ENCODE measurements at places on chromosomes 16 and 17.

DNA sequence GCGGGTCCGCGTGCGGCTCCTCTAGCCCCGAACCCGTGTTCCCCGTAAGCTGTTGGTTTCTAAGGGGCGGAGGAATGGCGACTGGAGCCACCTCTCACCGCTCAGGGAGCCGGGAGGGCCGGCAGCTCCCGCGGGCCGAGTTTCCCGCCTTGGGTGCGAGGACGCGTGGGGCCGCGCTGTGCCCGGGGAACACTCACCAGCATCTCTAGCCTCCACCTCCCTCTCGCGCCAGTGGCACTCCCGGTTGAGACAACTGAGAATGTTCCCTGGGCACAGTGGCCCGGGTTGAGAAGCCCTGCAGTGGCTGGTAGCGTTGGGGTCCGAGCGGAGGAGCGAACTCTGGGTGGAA lies 560 bp downstream of the TELO2 start:
- no peak for DNase-seq

GRCh38 chr17:46890638-46891037 lies 32.3 kb upstream of the GOSR2 start:
- DNase-seq: no peak

- DNase-seq: no peak
These were observed 31.4 kb upstream of the CDC42EP4 start for GRCh38 chr17:73343168-73343634.

GRCh38 chr17:29731589-29731929 lies 108.8 kb upstream of the CORO6 start:
- no peak for DNase-seq

- no peak for DNase-seq
These were observed 199.8 kb downstream of the CYLD start for GRCh38 chr16:50941681-50942080.

- DNase-seq: peak; percentile 28
These were observed 51.8 kb upstream of the JPH3 start for GRCh38 chr16:87550495-87550961.

DNA sequence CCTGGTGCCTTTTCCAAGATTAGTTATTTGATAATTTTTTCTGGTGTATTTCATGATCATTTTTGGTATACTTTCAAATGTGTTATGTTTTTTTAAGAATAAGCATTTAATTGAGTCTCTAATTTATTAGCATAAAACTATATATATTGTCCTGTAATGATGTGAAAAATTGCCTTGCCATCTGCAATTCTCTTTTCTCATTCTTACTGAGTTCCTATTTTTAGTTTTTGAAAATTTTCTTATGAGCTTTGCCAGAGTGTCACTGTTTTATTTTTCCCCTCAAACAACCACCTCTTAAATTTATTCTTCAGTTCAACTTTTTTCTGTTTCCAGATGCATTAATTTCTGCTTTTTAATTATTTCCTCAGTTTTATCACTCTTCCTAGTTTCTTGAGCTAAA lies 59.3 kb downstream of the PRKCB start:
- no peak for DNase-seq

GRCh38 chr16:89472711-89473075 lies 17.7 kb downstream of the ANKRD11 start:
- DNase-seq: no peak

DNA sequence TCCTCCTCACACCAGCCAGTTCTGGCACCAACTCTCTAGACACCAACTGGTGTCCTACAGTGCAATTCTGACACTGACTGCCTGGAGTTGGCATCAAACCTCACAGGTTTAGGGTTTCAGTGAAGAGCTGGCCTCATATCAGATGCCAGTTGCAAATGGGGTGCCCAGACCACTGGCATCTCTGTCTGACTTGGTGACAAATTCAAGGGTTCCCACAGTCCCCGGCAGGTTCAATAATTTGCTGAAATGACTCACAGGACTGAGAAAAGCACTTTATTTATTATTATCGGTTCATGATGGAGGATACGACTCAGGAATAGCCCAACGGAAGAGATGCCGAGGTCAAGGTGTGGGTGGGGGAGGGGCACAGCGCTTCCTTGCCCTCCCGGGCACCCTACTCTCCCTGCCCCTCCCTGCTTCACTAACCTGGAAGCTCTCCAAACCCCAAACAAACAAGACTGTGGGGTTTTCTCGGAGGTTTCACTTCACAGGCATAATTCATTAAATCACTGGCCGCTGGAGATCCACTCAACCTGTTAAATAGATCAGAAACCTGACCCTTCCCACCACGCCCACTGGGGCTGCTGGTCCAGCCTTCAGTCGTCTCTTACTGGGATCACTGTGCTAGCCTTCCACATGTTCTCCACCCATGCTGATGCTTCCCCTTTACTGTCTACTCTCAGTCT lies 1.7 kb upstream of the NLRP1 start:
- no peak for DNase-seq

GRCh38 chr16:75957870-75958269 lies 231.6 kb upstream of the CPHXL start:
- DNase-seq: no peak

- DNase-seq: no peak
These were observed 538 bp upstream of the RAPGEFL1 start for GRCh38 chr17:40176754-40177110.

- DNase-seq: no peak
These were observed 175.6 kb downstream of the RBFOX3 start for GRCh38 chr17:79435296-79435695.

GRCh38 chr17:19857640-19858039 lies 10.1 kb downstream of the ULK2 start:
- DNase-seq: no peak

DNA sequence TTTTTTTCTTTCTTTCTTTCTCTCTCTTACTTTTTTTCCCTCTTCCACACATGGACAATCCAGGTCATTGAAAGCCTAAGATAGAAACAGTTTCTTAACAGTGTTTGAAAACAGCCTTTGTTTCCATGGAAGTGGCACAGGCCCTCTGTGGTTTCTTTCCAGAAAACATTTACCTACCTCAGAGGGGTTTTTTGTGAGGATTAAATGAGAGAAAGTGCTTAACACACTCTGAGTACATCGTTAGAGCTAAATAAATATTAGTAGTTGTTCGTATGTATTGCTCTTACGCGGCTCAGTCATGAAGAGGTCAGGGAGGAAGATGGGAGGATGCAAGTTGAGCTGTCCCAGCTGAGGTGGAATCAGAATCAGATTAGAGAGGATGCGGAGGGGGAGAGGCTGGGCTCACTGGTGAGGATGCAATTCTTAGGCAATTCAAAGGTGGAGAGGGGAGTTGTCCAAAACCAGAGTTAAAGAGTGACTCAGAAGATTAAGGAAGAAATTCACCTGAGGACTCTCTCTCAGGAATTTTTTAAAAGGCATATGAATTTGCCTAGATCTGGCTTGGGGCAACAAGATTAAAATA lies 345.4 kb downstream of the PMP22 start:
- no peak for DNase-seq

GRCh38 chr17:64984181-64984580 lies 64.9 kb upstream of the LRRC37A3 start:
- DNase-seq: no peak

- no peak for DNase-seq
These were observed 31.9 kb upstream of the CRHR1 start for GRCh38 chr17:45752246-45752645.

- no peak for DNase-seq
These were observed 74.5 kb upstream of the RCVRN start for GRCh38 chr17:9979463-9979995.

- DNase-seq: no peak
These were observed 46.4 kb downstream of the SLC47A1 start for GRCh38 chr17:19579867-19580565.

GRCh38 chr16:9256196-9256595 lies 164.8 kb downstream of the HAPSTR1 start:
- DNase-seq: no peak

- no peak for DNase-seq
These were observed 21.8 kb downstream of the ABCC3 start for GRCh38 chr17:50656509-50656908.

- no peak for DNase-seq
These were observed 46.4 kb downstream of the TNFRSF13B start for GRCh38 chr17:16925461-16926060.

DNA sequence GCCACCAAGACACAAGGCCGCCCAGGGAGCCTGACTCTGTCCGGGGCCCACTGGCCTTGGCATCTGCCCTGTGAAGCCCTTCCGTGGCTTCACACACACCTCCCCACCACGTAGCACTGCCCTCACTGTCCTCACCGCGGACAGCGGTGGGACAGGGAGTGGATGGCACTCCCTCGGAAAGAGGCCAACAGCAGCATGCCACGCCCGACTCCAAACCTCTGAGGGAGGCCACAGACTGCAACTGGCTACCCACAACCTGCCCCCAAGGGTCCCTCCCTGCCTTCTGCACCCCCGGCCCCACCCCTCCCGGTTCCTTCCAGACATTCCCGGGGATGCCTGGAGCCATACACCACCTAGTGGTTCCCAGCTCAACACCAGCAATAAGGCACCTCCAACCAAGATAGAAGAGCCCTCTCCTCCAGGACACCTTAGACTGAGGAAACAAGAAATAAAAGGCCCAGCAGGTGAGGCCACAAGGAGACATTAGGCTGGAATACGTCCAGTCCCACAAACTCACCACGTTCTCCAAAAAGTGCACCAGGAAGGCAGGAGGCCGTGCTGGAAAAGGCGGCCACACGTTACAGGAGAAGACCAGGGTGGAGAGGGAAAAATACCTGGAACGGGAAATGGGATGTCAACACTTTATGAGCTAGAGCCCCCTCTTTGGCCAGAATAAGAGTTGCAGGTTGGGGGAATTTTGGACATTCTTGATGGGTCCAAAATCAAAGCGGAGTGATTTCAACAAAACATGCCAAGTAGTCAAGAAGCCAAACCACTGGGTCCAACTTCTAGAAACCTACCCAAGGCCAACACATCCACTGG lies 310.0 kb downstream of the SOX9 start:
- DNase-seq: no peak

GRCh38 chr16:54442864-54443263 lies 156.3 kb upstream of the IRX3 start:
- DNase-seq: no peak

- no peak for DNase-seq
These were observed 42.0 kb downstream of the PSMD12 start for GRCh38 chr17:67324330-67324729.

DNA sequence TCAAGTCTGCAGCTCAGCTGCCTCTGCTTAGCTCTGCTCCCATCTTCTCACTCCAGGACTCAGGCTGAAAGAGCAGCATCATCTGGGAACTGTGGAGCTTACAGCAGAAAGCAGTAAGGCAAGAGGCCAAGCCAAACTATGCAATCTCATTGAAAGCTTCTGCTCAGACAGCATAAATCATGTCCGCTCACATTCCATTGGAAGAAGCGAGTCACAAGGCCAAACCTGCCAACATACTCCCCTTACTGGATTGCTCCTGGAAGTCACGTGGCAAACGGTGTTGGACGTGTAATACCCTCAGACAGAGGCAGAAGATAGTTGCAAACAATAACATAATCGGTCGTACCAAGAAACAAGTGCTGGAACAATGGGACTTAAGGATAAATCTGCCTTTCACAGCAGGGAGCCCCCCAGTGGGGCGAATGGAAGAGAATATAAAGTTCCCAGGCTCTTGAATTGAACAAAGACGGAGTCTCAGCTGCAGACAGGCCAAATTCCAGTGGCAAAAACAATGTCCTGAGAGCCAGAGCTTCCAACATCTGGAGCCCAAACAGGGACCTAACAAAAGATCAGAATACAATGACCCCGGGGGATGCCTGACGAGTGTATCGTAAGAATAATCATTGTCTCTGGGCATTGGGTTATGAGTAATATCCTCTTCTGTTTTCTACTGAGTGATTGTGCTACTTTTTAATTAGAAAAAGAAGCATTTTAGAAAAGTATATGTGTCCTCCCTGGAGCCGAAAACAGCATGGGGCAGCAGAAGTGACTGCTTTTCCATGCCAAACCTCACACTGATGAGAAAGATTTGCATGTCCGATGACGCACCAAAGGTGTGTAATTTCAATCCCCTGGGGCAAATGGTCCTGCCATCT lies 68.4 kb downstream of the CMC2 start:
- no peak for DNase-seq

- DNase-seq: no peak
These were observed 122.4 kb upstream of the NUDT7 start for GRCh38 chr16:77599793-77600415.

- no peak for DNase-seq
These were observed 515.0 kb downstream of the TMEM114 start for GRCh38 chr16:8075271-8075670.

DNA sequence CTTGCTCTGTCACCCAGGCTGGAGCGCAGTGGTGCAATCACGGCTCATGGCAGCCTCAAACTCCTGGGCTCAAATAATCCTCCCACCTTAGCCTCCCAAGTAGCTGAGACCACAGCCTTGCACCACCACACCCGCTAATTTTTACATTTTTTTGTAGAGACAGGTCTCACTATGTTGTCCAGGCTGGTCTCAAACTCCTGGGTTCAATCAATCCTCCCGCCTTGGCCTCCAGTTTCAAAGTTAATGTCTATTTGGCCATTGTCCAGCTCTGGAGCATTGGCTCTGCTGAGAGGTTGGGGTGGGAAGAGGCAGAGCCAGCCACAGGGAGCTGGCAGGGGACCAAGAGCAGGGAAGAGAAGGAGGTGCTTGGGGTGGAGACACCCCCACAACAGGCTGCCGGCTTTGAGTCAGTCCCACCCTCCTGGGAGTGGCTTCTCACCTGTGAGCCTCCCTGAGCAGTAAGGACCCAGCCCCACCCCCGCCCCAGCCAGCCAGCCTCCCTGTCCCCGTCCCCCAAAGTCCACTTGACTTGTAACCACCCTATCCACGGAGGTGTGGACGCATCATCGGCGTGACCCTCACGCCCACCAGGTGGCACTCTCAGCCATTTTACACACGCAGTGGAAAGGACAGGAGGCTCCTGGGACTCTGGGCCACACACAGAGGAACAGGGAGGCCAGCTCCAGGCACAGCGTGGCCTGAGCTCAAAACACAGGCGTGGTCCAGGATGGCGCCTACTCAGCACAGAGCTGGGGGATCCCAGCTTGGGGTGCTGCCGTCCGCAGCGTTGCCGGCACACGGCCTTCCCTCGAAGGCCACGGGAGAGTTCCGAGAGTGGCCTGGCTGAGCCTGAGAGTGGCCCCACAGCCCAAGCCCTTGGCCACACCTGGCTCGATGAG lies 22.8 kb upstream of the PVALEF start:
- DNase-seq: peak; percentile 28

DNA sequence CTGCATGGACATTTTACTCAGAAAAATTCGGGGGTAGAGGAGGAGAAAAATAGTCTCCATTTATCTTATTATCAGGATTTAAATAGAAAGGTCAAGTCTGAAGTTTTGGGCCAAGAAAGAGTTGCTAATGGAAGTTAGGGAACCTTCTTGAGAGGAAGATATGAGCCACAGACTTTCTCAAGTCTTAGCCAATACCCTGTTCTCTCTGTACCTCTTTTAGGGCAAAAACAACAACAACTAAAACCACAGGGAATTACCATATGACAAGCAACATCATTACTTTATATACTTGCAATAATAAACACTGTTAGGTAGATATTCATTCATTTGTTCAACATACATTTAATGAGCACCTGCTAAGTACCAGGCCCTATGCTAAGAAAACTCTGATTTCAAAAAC lies 282.2 kb upstream of the CDH5 start:
- DNase-seq: no peak

- no peak for DNase-seq
These were observed 24.0 kb downstream of the CPSF4L start for GRCh38 chr17:73237714-73238113.

- no peak for DNase-seq
These were observed 430.4 kb upstream of the CDH5 start for GRCh38 chr16:65936096-65936495.

- no peak for DNase-seq
These were observed 16.7 kb downstream of the SALL1 start for GRCh38 chr16:51134269-51134812.

GRCh38 chr16:3289998-3290673 lies 6.8 kb downstream of the ZNF263 start:
- no peak for DNase-seq

- DNase-seq: no peak
These were observed 857 bp downstream of the GOT2 start for GRCh38 chr16:58733248-58733670.

All from stimulated activated CD4-positive, alpha-beta T cell treated with anti-CD3 and anti-CD28 coated beads, Interleukin-2, amount 100 ng/mL, for 4 hours (primary cell).